Suppressor macrophage (primary cell): ENCODE measurements at places on chromosomes 4 and X.

GRCh38 chr4:88003261-88003660, 4.2 kb upstream of the PKD2 start:
- no peak for DNase-seq

- peak; percentile 48 for DNase-seq
Measured at GRCh38 chrX:154840856-154841255, 6.4 kb upstream of the SMIM9 start.

- no peak for DNase-seq
Measured at GRCh38 chrX:17432158-17432557, 57.2 kb downstream of the NHS start.

DNA sequence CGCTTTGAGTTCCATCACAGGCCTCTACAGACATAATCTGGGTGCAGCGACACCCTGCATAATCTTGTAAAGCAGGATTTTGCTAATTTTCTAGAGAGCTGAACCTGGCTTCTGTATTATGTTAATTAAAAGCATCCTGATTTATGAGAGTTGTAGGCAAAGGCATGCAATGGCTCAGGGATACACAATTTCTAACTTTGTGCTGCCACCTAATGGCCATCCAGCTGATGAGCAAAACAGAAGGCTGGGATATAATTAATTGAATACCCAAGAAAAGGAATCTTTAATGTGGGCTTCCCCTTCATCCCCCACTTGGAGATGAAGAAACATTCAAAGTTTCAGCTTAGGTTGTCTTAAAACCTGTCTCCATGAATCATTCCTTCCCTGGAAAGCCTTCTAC, 78.1 kb downstream of the BMP15 start:
- peak; percentile 29 for DNase-seq

DNA sequence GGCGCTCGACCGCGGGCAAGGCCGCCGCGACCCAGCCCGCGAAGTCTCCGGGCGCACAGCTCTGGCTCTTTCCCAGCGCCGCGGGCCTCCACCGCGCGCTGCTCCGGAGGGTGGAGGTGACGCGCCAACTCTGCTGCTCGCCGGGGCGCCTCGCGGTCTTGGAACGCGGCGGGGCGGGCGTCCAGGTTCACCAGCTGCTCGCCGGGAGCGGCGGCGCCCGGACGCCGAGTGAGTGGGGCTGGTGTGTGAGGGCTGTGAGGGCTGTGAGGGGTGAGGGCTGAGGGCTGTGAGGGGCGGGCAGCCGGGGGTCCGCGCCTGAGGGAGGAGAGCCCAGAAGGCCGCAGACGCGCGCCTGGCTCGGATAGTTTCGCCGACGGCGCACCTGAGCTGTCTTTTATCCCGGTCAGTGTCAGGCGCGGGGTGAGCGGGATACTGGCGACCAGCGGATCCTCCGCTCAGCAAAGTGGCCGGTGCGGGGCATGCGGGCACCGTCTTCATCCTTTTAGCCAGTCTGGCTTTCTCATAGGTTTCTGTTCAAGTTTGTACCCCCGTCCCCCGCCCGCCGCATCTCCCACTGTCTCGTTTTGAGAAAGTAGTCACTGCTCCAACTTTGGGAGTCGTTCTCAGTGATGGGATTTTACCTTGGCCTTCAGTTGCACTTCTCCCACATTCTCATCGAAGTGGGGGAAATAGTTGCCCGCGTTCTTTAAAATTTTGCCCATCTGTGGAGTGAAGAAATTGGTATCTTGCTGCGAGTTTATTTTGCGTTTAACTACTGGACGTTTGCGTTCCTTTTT, 586 bp downstream of the HERC5 start:
- no peak for DNase-seq

DNA sequence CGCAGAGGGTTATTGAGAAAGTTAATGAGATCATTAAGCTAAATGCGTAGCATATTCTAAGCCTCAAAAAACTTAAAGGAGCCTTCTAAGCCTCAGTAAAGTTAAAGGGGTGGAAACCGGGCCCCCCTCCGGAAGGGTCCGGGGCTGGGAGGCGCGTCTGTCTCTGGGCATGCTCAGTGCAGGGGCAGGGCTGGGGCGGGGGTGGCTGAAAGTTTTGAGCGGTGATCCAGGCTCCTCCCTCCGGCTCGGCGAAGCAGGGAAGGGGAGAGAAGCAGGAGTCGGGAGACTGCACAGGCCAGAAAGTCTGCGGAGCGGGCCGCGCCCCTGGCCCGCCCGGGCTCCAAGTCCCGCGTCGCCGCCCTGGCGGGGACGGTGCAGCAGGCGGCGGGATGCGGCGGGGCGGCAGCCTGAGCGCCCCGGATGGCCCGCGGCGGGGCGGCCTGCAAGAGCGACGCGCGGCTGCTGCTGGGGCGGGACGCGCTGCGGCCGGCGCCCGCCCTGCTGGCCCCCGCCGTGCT, at the start of gene EVC:
TSS of gene EVC (plus strand) at position 241 of the 518 bp plus-strand sequence. CDS start at position 421, 180 bp downstream.
- peak; percentile 38 for DNase-seq

- peak; percentile 57 for DNase-seq
Measured at GRCh38 chr4:163556177-163556576, 61.7 kb downstream of the TMA16 start.

GRCh38 chrX:17613979-17614588, 123.2 kb upstream of the SCML1 start:
- DNase-seq = no peak

GRCh38 chr4:48259748-48260147, 9.9 kb downstream of the TEC start:
- no peak for DNase-seq

- no peak for DNase-seq
Measured at GRCh38 chr4:31160146-31160545, 440.0 kb downstream of the PCDH7 start.

DNA sequence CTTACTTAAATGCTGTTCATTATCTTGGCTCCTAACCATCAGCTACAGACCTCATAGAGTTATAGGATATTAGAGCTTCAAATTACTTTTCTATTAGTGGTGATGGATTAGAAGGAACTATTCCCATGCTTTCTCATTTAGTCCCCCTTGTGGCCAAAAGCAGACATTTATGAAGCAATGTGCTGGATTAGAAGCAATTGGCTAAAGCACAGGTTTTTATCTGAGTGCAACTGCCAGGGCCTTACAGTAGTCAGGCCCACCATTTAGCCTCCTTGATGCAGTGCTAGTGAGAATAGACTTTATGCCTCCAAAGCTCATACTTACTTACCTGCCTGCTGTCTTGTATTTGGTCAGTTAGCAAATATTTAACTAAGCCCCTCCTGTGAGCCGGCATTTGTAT, 93.0 kb downstream of the TSPAN7 start:
- DNase-seq = peak; percentile 27

- DNase-seq = no peak
Measured at GRCh38 chr4:163263606-163264005, 68.8 kb downstream of the NPY1R start.

DNA sequence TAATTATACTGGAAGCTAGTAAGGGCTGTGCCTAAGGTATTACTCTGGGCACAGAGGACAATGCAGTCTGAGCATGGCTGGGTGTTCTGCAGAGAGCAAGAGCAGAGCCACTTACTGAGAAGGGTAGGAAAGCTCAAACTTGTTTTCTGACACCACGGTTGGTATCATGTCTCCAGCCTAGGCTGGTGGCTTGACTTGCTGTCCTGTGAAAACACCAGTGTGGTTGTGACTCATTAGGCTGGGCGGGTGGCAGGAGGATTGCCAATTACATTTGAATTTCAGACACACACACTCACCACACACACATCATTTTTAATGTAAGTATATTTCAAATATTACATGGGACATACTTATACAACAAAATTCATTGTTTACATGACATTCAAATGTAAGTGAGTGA, 19.7 kb upstream of the MTM1 start:
- peak; percentile 13 for DNase-seq

DNA sequence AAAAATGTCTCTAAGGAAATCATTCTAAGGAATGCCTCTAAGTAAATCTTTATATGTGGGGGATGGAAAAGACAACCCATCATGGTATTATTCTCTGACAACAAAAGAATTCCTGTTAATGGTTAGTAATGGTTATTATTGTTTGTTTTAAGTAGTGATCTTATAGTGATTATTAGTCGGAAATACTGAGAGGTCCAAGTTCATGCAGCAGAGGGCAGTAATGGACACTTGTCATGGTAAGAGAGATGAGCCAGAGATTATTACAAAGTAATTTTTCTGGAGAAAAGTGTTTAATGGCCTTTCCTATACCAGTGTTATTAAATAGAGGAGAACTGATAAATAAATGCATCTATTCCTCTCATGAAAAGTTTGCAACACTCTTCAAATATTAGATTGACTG, 8.1 kb upstream of the DKK2 start:
- peak; percentile 18 for DNase-seq

- DNase-seq = peak; percentile 84
Measured at GRCh38 chr4:10100734-10101216, 15.8 kb downstream of the WDR1 start.

DNA sequence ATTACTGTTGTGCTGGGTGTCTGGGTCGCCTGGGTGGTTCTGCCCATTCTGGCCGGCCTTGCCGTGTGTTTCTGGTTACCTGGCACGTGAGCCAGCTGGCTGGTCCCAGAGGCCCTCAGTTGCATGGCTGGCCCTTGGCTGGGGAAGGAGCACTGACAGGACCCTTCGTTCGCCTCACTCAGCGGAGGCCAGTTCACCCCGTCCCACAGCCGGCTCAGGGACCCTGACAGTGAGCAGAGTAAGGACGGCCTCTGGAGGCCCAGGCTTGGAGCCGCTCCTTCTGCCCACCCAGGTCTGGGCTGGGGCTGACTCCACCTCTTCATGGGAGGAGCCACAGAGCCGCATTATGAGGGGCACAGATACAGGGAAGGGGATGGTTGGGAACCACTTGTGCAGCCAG, 20.3 kb upstream of the HGFAC start:
- DNase-seq = no peak

GRCh38 chr4:27789773-27790172, 929.1 kb downstream of the STIM2 start:
- DNase-seq = no peak

DNA sequence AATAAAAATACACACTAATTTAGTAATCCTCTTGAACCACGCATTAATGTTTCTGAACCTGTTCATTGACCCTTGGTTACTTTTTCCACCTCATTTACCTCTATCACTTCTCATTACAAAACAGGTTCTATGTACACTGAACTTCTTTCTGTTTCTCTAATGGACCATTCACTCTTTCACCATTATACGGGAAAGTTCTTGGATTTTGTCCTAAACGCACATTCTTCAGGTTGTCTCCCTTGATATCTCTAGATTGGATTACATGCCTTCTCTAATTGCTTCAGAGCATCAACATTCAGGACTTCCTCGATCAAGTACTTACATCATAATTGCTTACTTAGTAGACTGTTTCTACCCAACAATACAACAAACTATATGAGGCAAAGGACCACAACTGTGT, 359.4 kb upstream of the FSTL5 start:
- DNase-seq = no peak

DNA sequence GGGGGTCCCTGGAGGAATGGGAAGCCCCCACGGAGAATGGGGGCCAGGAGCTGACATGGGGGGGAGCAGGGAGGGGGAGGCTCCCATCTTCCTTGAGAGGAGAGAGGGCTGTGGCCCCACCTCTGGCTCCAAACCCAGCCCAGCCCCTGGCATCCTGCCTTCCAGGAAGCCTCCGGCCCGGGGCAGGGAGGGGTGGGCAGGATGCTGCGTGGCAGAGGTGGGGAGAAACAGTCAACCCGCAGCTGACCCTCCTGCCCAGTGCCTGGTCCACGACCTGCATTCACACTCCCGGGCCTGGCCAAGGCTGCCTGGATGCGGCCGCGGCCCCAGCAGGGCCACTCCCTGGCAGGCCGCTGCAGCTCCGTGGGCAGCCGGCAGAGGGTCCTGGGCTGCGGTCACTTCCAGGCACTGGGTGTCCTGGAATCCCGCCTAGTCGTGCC, 39.0 kb downstream of the CPLX1 start:
- DNase-seq = no peak
